Stimulated activated CD8-positive, alpha-beta memory T cell treated with anti-CD3 and anti-CD28 coated beads, Interleukin-12 subunit alpha, Interleukin-12 subunit beta, amount 100 ng/mL, for 1 hour (primary cell): ENCODE measurements at places on chromosomes 3 and 15.

- DNase-seq: no peak
Measured at GRCh38 chr3:181252631-181253030, 263.1 kb upstream of the DNAJC19 start.

- no peak for DNase-seq
Measured at GRCh38 chr15:27414168-27414870, 443.3 kb downstream of the GABRG3 start.

- no peak for DNase-seq
Measured at GRCh38 chr15:98904544-98904943, 103.0 kb downstream of the PGPEP1L start.

GRCh38 chr3:59273976-59274375 lies 224.2 kb upstream of the CFAP20DC start:
- DNase-seq: no peak

- DNase-seq: no peak
Measured at GRCh38 chr3:144259267-144259666, 287.6 kb downstream of the DIPK2A start.

GRCh38 chr3:161197855-161198850 lies 23.0 kb upstream of the NMD3 start:
- DNase-seq: no peak

- no peak for DNase-seq
Measured at GRCh38 chr3:120495809-120496208, 45.0 kb upstream of the FSTL1 start.
